ENCODE measurements at places on chromosomes 11 and 22.

DNA sequence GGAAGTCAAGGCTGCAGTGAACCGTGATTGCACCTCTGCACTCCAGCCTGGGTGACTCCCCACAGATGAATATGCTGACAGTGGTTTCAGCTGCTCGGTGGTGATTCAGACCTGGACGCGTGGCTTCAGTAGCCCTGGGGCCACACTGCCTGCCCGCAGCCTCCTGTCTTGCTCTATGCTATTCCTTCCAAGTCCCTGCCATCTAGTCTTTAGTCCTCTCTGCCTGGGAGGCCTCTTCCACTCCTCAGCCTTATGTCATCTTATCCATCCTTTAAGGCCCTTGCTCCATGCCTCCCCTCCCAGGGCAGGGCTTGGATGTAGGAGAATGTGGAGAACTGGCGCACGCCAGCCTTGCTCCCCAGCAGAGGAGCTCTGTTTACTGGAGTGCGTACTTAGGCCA, 23.0 kb downstream of the YDJC start:
- no peak for DNase-seq

DNA sequence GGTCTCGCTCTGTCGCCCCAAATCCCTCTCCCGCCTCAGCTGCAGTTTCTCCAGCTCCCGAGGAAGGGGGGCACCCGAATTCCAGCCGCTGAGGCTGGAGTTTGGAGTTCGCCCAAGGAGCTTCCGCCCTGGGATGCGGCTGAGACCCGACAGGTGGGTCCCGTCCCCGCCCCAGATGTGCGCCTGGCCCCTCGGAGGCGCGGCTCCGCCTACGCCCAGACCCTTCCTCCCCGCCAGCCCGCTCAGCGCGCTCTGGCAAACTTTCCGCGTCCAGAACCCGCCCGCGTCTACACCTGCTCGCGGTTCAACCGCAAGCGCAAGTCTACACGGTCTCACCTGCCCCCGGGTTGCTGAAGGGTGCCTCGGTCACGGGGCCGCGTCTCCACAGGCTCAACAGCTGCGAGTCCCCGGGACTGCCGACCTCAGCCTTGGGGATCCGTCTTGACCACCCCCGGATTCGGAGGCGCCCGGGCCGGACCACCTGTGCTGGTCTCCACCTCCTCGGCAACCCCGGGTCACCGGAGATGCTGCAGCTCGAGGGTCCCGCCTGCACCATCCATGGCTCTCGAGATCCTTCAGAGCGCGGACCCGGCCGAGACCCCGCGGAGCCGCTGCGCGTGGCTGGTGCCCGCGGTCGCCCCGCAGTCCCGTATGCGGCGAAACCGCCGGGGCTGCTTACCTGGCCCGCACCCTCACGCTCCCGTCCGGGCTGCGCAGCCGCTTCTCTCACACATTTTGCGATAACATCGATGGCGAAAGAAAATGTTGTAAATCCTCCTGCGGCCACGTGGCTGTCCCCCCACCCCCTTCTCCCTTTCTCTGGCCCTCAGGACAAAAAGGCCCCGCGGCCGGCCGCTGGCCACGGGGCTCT, 63.6 kb downstream of the NFAM1 start:
- no peak for DNase-seq

DNA sequence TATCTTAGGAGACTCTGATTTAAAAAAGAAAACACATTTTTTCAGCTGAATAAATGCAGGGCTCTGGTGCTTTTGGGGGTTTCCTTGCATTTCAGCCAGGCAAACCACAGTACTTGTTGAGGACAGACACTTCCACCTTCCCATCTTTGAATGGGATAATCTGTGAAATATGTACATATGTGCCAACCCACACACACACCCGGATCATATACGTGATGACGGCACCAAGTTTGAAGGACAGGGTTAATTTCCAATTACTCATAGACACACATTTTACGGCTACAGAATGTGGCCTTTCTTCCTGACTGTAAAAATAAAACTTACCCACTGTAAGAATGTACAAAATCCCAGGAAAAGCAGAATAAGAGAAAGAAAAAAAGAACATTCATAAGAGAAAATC, 104.4 kb downstream of the MPPED2 start:
- DNase-seq, result no peak

GRCh38 chr11:110038201-110038600, 55.0 kb upstream of the ZC3H12C start:
- no peak for DNase-seq

- no peak for DNase-seq
These were observed 137.6 kb downstream of the TRPC6 start for GRCh38 chr11:101446238-101446637.

GRCh38 chr11:98559961-98560360, 460.8 kb upstream of the CNTN5 start:
- DNase-seq, result no peak

GRCh38 chr11:76592961-76593360, 77.6 kb downstream of the LRRC32 start:
- DNase-seq, result no peak

DNA sequence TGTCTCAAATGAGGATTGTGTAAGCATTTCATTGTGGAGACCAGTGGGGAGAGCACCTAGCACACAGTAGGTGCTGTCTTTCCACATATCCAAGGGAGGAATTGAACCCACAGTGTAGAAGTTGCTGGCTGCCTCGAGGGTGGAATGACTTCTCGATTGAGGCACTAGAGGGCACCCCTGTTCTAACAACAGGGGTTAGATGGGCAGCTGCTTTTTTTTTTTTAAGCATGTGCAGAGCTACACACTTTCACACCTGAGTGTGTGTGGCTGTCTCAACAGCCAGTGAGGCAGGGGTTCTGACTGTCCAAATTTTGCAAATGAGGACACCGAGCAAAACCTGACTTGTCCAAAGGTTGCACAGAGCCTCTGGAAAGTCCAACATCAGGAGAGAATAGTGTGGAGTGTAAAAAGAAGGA, 118.2 kb upstream of the CRYBB3 start:
- DNase-seq, result no peak

DNA sequence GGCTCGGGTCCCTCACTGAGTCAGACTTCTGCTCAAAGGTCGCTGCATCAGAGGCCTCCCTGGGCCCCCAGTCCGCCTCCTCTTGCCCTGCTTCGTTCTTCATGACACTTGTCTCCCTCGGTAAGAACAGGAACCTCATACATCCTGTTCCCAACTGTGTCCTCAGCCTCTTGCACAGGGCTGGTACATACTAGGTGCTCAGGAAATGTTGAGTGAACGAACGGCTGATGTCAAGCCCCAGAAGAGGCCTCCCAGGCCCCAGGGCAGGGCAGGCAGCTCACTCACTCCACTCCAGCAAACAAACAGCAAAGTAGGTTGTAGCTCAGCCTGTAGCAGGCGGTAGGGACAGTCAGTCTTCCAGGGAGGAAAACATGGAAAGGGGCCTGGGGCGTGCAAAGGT, 17.2 kb downstream of the SYNGR1 start:
- no peak for DNase-seq

GRCh38 chr11:17021511-17021910, 7.3 kb upstream of the PLEKHA7 start:
- DNase-seq, result no peak

DNA sequence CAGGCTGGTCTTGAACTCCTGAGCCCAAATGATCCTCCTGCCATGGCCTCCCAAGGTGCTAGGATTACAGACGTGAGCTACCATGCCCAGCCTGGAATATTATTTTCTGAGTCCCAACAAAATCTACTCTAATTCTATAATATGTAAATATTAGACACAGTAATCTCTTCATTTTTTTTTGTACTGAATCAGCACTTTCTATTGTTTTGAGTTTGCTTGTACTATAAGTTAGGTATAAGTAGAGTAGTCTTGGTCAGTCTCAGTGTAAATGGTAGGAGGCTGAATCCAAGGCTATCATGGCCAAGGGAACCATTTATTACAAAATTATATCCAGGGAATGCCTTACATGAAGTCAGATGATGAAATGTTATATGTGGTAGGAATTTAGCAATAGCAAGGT, 19.6 kb upstream of the OR6X1 start:
- DNase-seq, result no peak

DNA sequence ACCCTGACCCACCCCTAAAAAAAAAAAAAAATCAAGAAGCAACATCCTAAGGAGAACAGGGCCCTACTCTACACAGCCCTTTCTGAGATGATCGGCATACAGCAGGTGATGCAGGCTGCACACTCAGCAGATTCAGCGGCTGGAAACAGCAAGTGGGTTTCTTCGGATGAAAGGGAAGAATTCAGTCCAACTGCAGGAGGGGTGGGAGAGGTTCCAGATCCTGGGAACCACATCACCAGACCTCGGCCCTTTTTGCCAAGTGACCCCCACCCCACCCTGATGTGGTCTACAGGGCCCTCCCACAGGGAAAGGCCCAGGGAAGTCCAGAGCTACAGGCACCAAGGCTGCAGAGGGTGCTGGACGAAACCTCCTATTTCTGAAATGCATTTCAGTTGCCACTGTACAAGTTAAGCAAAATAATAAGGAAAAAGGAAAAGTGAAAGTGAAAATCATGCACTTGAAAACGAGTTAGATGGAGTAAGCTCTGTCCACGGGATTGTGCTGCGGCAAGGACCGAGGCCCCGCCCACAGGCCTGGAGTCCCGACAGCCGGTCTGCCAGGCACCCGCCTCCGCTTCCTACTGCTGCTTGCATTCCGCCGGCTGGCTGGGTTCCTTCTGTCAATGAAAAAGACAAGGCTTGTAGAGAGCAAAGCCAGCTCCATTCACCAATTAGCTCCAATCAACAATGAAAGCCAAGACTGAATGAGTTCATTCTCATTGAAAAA, 16.0 kb upstream of the PHLDA2 start:
- DNase-seq, result no peak

DNA sequence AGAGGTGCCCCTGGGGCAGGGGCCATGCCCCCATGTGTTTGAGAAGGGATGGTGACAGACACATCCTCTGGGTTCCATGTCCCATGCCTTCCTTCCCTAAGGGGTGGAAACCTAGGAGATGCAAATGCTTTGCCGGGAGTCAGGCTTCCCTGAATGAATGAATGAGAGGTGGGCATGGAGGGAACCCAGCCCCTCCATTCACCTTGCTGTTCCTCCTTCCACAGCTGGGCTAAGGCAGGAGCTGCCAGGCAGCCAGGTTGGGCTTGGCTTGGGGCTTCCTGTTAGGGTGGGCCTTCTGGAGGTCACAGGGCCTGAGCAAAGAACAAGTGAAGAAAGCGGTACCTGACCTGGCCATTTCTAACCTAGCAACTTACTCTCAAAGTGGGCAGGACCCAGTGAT, 926 bp downstream of the POU2F3 start:
- no peak for DNase-seq

DNA sequence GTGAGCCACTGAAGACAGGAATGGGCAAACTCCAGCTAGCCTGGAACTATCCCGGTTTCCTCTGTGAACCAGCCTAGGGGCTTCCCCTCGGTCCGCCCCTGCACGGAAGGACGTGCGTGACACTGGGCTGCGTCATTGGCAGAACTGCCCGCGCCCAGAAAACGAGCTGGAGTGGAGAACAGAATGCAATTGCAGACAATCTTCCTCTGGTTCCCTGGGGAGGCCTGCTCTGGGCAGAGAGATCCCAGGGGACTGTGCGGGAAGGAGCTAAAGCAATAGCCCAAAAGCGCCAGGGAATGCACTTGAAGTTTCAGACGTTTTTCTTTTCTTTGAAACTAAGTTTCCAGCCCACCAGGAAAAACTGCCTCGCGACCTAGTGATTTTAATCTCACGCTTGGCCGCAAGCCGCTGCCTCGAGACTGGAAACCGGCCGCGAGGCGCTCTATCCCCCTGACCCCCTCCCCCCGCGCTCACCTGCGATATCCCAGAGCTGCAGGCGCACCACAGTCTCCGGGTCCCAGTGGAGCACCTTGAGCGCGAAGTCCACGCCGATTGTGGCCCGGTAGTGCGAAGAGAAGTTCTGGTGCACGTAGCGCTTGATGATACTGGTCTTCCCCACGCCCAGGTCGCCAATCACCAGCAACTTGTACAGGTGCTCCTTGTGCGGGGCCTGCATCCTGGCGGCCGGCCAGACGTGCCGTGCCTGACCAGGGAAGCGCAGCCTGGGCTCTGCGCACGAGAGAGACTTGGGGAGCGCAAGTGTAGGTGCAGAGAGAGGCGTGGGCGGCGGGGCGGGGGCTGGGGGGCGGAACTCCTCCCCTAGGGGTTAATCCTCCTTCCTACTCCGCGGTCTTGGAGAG, at the start of gene RAB38:
TSS of gene RAB38 (minus strand) at position 735 of the 860 bp plus-strand sequence. CDS start at position 676, 59 bp downstream.
- no peak for DNase-seq

- no peak for DNase-seq
These were observed 499.6 kb downstream of the BRD1 start for GRCh38 chr22:49328118-49328475.

DNA sequence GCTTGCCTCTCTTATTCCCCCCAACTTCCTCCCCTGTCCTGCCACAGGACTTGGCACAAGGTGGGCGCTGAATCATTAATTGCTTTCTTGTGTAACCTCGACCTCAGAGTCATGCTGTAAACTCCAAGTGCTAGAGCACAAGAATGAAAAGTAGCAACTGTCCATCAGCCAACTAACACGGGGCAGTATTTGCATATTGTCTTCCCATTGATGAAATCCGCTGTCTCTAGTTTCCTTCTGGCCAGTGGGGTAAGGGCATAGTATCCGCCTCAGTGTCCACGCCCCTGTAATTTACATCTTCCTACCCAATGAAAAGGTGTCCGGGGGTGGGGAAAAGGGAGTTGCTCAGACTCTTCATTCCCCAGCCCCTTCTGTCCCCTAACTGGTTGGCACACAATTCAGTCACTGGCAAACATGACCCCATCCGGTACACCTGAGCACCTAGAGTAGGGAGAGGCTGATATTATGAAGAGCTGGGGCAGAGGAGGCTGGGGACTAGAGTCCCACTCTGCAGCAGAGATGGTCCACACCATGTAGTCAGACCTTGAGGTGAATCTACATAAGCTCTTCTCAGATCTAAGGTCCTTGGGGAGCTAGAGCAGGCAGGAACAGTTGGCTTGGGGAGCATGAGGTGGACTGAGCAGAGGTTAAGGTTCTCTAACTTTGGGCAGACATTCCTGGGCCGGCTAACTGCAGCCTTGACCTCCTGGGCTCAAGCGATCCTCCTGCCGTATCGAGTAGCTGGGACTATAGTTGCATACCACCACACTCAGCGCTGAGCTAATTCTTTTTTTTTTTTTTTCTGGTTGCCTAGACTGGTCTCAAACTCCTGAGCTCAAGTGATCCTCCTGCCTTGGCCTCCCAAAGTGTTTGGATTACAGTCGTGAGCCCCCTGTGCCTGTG, 6.8 kb upstream of the GGA1 start:
- DNase-seq, result no peak

DNA sequence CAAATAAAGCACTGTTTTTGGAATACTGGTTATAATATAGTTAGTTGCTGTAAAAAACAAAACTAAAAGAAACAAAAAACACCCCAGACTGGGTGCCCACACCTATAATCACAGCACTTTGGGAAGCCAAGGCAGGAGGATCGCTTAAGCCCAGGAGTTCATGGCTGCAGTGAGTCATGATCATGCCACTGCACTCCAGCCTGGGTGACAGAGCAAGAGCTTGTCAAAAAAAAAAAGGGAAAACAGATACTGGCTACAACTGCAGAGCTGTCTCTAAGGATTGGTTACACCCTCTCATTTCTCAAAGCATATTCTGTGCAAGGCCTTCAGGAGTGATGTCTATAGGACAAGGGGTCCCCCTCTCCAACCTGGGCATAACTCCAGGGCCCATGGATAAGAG, 14.6 kb upstream of the STK33 start:
- DNase-seq, result no peak

- DNase-seq, result no peak
These were observed 22.5 kb upstream of the ADA2 start for GRCh38 chr22:17241576-17242330.

Measured in cerebellar nuclear complex (tissue), 1 donor.